ENCODE measurements at places on chromosomes 3 and 15.

GRCh38 chr15:34279368-34279767 lies 54.6 kb downstream of the EMC4 start:
- no peak for DNase-seq

DNA sequence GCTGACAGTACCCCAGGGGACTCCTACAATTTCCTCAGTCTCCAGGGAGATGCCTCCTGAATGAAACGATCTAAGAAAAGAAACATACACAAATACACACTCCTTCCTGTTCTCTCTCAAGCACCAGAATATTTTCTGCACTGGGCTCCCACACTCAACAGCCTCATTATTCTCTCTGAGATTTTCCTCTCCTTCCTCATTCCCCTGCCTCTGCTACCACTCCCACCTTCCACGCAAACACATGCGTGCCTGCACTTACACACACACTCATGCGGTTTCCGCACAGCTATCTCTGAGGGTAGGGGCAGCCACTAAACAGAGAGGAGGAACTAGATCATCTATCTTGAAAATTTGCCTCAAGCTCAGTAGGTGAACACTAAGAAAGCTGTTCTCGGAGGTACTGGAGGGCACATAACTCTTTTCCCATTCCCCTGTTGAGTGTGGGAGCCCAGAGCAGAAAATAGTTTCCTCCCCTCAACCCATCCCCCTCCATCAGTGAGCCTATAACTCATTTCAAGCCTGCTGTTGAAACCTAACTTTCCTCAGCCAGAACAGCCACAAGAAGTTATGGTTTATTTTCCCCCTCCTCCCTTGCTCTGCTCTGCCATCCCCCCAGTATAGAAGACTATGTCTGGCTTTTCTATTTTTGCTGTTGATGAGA lies 30.5 kb upstream of the TIPARP start:
- no peak for DNase-seq

GRCh38 chr15:67127331-67127664 lies 61.9 kb downstream of the SMAD3 start:
- no peak for DNase-seq

DNA sequence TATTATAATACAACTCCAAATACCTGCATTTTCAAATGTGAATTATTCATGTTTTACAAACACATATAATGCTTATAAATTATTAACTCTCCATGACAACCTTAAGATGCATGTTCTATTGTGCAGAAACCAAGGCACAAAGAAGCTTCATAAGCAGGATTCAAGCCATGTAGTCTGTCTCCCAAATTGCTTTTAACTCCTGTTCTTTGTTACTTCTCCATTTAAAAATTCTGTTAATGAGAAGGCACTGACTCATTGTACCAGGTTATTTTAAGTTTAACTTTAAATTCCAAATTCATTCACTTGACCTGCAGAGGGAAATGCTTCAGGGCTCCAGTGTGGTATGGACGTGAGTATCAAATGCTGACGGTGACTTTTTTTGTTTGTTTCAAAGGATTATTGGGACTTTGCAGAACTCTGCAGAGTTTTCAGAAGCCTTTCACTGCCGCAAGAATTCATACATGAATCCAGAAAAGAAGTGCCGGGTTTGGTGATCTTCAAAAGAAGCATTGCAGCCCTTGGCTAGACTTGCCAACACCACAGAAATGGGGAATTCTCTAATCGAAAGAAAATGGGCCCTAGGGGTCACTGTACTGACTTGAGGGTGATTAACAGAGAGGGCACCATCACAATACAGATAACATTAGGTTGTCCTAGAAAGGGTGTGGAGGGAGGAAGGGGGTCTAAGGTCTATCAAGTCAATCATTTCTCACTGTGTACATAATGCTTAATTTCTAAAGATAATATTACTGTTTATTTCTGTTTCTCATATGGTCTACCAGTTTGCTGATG lies 100.0 kb downstream of the MME start:
- DNase-seq: no peak

DNA sequence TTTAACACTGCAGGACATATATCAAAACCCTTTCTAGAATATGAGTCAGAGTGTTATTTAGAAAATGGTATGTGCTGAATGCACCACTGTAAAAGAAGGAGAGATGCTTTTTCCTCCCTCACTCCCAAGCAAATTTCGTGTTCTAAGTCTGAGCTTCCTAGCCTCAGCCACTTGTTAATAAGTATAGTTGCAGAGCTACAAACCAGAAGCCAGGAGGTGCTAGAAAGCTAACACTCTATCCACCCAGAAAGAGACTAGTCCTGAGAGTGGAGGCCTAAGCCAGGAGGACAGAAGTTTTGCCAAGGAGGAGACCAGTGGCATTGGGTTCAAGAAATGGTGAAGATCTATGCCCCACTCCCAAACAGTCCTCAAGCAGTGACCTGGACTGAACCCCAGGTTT lies 40.5 kb upstream of the GYG1 start:
- DNase-seq: no peak

GRCh38 chr3:125160606-125161371 lies 51.8 kb downstream of the SLC12A8 start:
- DNase-seq: no peak

DNA sequence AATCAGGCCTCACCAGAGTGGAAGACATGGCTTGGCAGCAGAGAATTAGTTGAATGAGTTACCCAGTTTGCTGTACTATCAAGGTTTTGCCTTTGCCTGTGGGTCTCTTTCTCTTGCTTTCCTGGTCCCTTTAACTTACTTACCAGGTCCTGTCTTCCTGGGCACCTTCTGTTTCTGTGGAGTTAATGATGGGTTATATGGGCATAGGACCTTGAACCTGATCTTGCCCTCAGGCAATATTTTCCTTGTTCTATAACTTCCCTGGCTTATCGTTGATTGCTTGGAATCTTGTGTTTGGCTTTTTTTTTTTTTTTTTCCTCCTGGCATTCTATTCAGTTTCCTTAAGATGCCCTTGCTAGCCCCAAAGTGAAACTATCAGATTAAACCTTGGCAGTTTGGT lies 106.8 kb downstream of the HHLA2 start:
- DNase-seq: no peak

DNA sequence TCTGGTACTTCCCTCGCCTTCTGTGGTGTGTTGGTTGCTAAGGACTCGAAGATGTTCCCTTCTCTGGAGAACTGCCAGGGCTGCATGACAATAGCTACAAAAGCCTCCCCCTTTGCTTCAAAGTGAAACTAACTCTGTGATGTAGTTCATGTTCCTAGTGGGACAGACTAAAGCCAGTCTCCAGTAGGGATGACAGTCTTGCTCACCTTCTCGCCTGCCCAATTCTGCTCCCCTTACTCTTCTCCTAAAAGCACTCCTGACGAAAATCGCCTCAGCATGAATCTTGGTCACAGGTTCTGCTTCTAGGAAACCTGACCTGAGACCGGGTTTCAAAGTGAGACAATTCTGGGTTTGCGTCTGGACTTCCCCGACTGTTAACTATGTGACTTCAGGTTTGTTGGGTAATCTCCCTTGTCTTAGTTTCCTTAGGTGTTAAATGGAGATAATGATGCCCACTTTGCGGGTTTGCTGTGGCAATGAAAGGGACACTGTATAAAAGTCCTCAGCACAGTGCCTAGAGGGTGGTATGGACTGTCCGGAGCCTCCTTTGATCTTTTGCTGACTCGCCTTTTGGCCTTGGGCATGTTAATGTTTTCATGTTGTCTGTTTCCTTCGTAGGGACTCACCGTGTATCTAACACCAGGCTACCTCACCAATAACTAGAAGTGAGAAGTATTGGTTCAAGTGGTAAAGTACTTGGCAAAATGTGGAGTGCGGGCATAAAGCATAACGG lies 24.9 kb upstream of the THRB start:
- no peak for DNase-seq

- no peak for DNase-seq
Measured at GRCh38 chr15:48966595-48967301, 3.0 kb upstream of the SHC4 start.

- no peak for DNase-seq
Measured at GRCh38 chr15:60426870-60427508, 29.2 kb upstream of the ANXA2 start.

- no peak for DNase-seq
Measured at GRCh38 chr3:52514576-52514975, 19.1 kb downstream of the NT5DC2 start.

DNA sequence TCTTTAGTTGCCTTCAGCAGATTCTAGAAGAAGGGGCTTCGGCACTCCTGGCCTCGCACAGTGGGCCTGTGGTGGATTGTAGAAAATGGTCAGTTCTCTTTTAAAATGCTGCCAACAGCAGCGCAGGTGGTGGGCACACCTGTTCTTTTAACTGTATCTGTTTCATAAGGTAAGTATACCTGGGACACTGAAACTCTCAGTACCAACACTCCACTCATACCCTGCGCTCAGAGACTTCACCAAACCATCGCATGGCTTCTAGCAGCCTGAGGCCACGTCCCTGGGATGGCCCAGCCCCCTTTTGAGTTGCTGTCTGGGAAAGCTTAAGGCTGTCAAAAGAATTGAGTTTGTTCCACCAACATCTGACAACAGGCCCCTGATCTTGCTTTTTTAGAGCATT lies 56.7 kb upstream of the MCF2L2 start:
- DNase-seq: peak; percentile 38

GRCh38 chr15:64843991-64844390 lies 2.3 kb downstream of the PLEKHO2 start:
- DNase-seq: no peak
